Naive thymus-derived CD8-positive, alpha-beta T cell (primary cell): ENCODE measurements at places on chromosomes 7 and 10.

- no peak for DNase-seq
Measured at GRCh38 chr10:104899779-104900178, 258.7 kb downstream of the SORCS3 start.

DNA sequence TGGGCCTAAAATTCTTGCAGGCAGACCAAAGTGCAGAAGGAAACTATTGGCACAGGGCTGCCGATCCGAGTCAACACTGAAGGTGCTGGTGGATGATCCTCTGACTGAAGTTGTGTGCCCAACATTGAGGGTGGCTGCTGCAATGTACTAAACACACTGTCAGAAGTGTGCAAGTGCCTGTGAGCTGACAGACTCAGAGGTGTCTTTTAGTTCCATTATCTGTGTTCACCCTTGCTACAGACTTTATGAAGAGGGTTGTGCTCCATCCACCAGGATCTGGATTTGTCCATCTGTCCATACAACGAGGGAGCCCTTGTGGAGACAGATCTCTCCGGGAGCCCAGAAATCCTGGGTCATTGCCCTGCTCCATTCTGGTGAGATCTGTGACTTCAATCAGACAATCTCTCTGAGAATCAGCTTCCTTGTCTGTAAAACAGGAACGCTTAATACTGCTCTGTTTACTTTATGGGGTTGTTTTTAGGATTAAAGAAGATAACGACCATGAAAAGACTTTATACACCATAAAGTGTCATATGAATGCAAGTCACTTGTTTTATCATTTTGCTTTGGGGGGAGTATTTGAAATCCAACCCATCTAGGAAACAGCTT is 9.5 kb upstream of the TRPV6 start:
- DNase-seq = no peak

DNA sequence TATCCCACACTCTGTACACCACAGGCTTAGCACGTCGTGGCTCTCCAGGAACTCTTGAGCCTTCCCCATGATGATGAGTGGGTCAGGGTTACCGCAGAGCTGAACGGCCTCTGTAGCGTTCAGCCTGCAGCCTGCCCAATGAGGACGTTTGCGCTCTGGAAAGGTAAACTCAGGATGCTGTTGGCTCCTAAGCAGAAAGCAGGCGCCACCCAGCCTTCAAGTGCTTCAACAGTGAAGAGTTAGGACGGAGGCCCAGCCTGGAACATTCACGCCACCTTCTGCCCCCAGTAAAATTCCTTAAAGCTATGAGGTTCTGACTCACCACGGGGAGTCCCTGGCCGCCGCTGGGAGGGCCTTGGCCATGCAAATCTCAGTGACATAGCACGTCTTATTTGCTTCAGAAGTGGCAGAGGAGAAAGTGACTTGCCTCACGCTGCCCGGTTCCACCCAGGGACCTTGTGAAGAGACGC is 161.5 kb upstream of the SH2B2 start:
- DNase-seq = no peak

DNA sequence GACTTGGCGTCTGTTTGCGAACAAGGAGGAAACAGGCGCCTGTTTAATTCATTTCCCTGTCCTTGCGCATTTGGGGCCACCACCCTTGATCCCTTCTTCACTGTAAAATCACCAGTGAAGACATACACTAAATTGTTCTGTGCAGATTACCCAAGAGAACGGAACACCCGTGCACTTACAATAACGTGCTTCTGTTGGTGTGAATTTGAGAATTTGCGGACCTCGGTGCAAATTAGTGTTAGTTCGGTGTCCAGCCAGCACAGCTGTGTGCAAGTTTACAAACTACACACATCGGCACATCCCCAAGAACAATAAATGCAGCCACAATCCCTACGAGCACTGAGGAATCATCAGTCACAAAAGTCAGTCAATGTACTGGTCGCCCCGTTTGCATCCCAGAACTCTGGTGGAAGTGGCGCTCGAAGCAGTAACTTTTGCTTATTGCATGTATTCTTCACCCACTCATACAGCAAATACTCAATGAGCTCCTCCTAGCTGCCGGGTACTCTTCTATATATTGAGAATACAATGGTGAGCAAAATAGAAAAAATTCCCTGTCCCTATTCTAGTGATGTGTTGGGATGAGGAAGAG is 786 bp upstream of the CNOT4 start:
- no peak for DNase-seq

- no peak for DNase-seq
Measured at GRCh38 chr10:50480054-50481007, 143.4 kb downstream of the SGMS1 start.

DNA sequence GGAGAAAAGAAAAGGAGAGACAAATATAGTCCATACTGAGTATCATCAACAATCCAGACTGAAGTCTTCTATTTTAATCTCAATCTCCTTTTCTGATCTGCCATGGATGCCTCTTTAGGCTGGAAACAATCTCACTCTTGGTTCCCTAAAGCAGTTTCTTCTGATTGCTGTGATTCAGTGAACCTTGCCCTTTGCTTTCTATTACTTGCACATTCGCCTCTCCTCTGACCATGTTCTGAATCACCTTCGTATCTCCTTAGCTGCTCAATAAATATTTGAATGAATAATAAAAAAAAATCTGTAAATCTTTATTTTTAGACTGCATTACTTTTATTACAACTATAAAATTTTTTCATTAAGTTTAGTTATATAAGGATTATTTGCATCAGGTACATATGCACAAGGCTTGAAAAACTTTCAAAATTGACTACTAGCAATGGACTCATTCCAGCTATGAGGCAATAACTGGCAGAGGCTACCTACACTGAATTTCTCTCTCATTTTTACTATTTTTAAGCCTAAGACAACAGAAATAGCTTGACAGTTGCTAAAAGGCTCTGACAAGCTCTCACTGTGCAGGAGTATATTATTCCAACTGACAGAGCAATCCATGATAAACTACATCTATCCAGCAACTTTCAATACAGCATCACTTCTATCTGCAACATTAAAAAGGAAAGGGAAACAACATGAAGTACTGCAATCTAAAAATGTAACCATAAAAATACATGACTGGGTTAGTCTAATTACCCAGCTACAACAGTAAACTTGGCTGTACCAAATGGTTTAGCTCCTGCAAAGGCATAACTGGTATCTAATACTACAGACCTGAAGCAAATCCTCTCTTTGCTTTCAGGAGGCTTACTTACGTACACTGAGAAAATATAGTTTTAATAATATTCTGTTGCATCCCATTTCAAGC is 25.6 kb downstream of the TM9SF3 start:
- no peak for DNase-seq

- DNase-seq = no peak
Measured at GRCh38 chr7:158408318-158408920, 179.2 kb downstream of the PTPRN2 start.

DNA sequence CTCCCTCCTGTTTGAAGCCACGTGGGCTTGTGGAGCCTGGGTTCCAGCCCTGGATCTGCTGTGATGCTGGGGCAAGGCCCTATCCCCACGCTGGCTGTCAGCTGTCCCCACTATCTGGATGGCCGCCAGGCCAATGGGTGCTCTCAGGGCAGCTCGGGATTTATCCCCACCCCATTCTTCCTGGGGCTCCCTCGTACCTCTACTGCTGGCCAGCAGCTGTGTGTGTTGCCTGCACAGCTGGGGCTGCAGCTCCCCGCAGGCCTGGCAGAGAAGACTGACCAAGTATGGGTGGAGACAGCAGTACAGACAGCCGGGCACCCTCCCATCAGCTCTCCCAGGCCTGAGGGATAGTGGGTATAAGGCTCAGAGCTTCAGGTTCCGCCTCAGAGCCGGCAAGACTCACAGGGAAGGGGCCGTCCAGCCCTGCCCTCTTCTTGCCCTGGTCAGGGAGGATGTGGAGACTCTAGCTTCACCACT is 13.6 kb downstream of the CLIP2 start:
- DNase-seq = no peak

- no peak for DNase-seq
Measured at GRCh38 chr7:133303372-133303771, 50.5 kb downstream of the EXOC4 start.

GRCh38 chr7:34845666-34846361 is 187.8 kb downstream of the NPSR1 start:
- no peak for DNase-seq

DNA sequence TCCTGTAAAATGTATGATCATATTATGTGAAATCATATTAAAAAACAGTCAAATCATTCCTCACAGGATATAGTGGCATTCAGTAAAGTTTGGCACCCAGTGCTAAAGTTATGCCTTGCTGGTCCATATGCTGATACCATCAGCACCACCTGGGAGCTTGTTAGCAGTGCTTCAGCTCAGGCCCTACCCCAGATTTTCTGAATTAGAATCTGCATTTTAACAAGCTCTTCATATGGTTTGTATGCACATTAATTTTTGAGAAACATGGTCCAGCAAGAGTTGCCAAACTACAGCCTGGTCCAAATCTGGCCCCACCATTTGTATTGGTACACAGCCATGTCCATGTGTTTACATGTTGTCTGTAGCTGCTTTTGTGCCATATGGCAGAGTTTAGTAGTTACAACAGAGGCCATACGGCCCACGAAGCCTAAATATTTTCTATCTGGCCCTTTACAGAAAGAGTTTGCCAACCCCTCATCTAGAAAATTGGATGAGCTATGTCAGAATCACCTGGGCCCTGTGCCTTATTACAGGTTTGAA is 30.1 kb downstream of the RAB18 start:
- DNase-seq = no peak

GRCh38 chr7:15016315-15016667 is 113.7 kb upstream of the DGKB start:
- DNase-seq = no peak

GRCh38 chr10:119680650-119681081 is 29.5 kb downstream of the BAG3 start:
- no peak for DNase-seq

DNA sequence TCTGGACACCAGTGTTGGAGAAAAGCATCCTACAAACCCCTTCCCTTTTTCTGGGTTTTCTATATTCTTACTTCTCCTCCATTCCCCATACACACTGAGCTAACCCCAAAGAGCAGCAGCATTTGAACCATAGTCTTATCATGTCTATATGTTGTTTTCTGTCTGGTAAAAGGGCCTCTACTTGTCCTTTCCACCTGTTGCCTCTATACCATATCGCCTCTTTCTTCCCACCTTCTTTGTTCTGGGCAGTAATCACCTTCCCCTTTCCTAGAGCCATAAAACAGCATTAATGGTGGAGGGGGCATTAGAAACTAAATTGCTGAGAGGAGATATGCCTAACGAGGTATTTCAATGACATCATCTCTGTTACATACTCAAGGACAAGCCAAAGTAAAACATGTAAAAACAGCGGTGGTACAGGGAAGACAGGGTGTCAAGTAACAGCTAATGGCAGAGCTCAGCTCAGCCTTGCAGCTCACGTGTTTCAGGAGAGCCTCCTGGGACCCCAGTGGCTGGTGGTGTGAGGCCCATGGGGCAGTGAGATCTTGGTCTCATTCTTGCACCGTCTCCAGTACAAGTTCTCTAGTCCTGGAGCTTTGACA is 20.6 kb downstream of the NPY start:
- DNase-seq = no peak

DNA sequence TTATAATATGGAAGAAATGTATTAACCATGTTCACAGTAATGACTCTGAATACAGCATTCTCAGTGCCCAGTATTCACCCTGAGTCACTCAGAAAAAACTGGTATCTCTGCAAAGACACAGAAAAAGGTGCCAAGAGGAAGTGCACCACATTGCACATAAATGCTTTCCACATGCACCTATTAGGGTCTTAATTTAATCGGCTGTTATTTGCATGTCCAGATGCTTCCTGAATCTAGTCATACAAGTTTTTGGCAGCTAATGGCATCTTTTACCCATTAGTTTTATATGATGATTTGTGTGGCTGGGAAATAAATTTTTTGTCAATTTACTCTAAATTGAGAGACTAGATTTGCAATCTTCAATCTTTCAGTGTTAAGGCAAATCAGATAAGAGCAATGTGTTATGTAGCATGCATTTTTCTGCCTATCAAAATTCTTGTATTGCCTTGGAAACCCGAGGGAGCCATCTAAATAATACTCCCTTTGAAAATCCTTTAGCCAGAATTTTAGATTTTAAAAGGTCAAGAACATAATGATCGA is 58.2 kb downstream of the ZNF680 start:
- no peak for DNase-seq
